ENCODE measurements at places on chromosomes 5 and 9.

DNA sequence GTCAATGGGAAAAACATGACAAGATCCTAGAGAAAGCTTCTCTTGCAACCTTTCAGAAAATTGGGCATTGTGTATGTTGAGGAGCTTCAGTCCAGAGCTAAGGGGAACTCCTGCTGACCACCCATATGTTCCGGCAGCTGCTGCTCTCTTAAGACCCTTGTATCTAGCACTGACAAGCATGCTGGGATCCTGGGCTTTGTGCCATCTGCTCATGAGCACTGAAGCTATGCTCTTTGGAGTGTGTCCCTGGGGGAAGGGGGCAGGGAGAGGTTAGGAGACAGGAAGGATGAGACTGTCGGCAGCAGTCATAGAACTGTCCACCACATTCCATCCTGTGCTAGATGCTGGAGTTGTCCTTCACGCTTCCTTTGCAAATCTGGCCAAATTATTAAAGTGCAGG is 109.3 kb downstream of the JAKMIP2 start:
- peak; percentile 18 for DNase-seq

GRCh38 chr9:112764344-112764743 is 13.8 kb downstream of the SNX30 start:
- no peak for DNase-seq

GRCh38 chr5:94031631-94032030 is 290.2 kb upstream of the POU5F2 start:
- DNase-seq: no peak

DNA sequence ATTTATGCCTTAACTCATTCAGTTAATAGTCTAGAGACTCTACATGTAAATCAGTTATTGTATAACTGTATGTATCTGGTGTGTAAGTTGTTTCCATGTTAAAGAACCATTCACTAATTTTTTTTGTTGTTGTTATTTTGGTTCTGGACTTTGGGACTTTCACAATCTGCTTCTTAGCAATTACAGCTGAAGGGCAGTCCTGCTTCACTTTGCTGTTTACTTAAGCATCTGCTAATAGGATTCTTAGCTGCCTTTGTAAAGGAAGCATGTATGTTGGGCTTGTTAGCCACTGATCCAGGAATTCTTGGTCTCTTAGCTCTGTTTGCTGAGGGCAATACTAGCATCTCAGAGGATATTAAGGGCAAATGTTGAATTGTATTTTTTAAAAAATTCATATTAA is 97.0 kb downstream of the FOCAD start:
- DNase-seq: no peak

GRCh38 chr5:167248257-167248656 is 1043.2 kb upstream of the WWC1 start:
- DNase-seq: no peak

GRCh38 chr5:103442750-103443149 is 119.8 kb downstream of the NUDT12 start:
- no peak for DNase-seq

DNA sequence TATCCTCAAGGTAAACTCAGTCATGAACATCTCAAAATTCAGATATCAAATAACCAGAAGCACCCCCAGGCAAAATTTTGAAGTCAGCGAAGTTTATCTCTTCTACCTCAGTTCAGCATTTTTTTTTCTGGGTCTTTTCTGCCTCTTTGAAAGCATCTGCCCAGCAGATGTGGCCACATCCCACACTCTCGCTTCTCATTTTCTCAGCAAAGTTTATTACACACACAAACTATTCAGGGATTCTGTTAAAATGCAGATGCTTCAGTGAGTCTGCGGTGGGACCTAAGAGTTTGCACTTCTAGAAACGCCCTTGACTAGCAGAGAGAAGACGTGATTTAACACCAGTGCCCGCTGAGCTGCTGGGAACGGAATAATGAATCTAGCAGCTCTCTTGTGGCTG is 19.3 kb downstream of the RASEF start:
- DNase-seq: no peak

- no peak for DNase-seq
These were observed 925.3 kb upstream of the CDH10 start for GRCh38 chr5:25570067-25570583.

DNA sequence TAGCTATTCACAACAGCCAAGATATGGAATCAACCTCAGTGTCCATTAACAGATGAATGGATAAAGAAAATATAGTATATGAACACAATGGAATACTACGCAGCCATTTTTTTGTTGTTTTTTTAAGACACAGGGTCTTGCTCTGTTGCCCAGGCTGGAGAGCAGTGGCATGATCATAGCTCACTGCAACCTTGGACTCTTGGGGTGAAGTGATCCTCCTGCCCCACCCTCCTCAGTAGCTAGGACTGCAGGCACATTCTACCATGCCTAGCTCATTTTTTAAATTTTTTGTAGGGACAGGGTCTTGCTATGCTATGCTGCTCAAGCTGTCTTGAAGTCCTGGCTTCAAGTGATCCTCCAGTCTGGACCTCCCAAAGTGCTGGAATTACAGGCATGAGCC is 38.5 kb downstream of the CERT1 start:
- no peak for DNase-seq

GRCh38 chr5:107805824-107806223 is 135.1 kb upstream of the EFNA5 start:
- no peak for DNase-seq

GRCh38 chr9:112605518-112605917 is 112.4 kb downstream of the INIP start:
- no peak for DNase-seq

DNA sequence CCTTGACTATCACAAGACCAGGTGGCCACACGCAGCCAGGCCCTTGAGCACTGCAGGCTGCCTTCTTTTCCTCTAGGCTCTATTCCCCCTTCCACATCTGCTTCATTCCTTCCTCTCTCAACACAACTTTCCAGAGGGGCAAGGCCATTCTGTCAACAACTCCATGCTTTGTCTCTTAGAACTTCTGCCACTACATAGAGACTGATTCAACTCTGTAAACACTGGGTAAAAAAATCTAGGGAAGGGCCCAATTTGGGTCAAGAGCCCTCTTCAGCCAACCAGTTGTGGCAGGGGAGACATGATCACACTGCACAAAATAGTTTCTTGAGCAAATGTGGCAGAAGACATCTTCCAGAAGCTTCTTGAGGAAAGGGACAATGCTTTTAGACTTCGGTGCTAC is 55.6 kb downstream of the ATPSCKMT start:
- no peak for DNase-seq

- no peak for DNase-seq
These were observed 65.5 kb upstream of the MAP3K1 start for GRCh38 chr5:56749842-56750241.

- DNase-seq: no peak
These were observed 15.1 kb downstream of the TCOF1 start for GRCh38 chr5:150372639-150373038.

- no peak for DNase-seq
These were observed 11.2 kb upstream of the SETX start for GRCh38 chr9:132365986-132366385.

DNA sequence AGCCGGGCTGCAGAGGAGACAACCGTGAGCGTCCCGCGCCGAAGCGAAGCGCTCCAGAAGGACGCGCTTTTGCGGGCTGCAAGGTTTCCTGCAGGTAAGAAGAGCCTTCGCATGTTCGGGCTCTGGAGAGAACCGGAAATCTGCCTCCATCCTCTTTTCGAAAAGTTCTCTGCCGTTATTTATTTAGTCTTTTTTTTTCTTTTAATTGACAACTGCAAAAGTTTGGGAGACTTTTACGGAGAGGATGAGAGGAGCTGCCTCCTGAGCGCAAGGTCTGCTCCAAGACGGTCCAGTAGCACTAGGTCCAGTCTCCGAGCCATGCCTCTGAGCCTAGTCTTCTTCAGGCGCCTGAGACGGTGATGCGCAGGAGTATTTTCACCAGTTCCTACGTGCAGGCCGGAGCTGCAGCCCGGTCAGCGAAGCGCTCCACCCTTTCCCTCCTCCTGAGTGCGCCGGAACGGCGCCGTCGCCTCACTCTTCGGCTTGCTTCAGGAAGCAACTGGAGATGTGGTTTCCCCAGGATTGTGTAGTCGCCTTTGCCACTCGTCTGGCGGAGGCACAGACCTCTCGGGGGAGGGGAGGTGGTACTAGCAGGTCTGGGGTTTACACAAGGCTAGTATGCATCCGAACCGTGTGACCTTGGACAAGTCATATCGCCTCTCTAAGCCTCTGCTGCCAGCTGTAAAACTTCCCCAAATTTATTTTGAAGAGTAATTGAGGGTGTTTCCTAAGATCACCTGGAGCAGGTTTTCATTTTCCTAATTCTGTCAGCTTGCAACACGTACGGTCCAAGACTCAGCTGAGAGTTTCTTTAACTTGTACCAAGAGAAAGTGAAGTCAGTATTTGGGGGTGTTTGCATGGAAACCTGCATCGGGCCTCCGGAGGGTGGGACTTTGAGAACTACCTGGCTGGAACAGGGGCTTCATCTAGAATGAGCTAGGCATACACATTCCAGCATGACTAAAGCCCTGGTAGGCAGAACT is 4.5 kb downstream of the POU4F3 start:
- no peak for DNase-seq

- DNase-seq: no peak
These were observed 13.7 kb upstream of the FOCAD start for GRCh38 chr9:20670395-20670794.

DNA sequence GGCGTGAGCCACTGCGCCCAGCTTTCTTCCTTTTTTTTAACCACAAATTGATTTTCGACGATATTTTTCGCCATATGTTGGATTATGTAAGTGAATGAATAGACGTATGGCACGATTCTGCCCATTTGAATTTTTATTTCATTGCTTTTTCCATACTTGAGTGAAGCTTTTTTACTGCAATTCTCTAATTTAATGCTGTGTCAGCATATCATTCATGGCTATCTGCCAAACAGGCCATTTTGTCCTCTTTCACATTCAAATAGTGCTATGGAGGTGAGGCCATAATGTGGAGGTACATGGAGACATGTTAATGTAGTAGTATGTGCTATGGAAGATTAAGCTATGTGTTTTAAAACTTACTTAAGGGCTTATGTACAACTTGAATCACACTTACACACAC is 152.1 kb upstream of the TUSC1 start:
- DNase-seq: no peak

DNA sequence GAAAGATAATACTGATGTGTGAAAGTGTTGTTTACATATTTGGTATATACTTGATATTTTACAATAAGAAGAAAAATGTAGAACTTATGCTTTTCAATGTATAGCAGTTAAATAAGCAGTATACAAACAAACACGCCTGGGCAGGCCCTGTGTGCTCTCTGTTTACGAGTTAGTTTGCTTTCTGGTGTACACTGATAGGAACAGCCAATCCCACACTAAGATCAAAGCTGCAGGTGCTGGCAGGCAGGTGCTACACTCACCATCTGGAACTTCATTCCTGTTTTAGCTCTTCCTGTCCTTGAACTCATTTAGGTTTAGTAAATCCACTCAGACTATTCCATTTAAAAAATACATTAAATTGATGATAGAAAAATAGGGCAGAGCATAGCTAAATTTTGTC is 614.7 kb upstream of the ST8SIA4 start:
- DNase-seq: no peak

DNA sequence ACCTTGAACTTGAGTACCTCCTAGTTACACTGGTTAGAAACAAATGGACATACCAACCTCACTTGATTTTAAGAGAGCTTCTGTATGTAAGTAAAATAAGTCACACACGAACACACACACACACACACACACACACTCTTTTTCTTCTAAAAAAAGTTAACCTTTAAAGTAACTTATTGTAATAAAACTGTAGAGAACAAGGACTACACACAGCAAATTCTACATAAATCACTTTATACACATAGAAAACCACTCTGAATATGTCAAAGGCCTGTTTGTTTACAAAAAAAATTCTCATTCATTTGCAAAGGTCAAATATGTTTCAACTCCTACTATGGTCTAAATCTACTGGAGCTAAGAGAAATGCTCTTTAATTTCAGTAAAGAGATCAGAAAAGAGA is 29.1 kb downstream of the GIN1 start:
- DNase-seq: no peak

- no peak for DNase-seq
These were observed 29.0 kb downstream of the ABLIM3 start for GRCh38 chr5:149170299-149170698.

- DNase-seq: no peak
These were observed 53.4 kb upstream of the IL6ST start for GRCh38 chr5:56048124-56048523.

- DNase-seq: no peak
These were observed 21.4 kb upstream of the SNAPC3 start for GRCh38 chr9:15401266-15401665.

DNA sequence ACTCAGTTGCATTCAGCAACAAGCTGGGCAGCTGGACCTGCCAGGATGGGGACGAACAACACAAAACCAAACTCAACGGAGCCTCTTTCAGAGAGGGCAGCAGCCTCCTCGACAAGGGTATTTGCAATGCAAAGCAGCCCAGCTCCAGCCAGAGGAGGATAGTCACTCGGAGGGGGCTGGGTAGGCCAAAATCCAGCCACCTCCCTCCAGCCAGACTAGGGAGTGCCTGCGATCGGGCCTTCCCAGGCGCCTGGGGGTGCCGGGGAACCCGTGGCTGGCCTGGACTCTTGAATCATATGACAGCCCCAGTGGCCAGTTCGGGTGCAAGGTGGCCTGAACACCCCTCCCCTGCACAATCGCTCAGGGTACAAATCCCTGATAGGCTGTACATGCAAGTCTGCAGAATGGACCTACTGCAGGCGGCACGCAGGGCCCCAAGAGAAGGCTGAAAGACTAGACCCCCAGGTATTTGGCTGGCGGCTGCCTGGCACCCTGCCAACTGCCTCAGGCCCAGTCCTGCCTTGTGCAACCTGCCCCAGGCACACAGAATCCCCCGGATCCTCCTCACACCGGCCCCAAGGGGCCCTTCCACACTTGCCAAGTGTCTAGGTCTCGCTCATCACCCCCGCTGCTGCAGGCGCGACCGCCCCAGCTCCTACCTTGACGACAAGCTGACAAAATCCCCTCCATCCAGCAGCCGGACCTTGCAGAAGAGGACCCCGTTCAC is 1.3 kb downstream of the EEIG1 start:
- no peak for DNase-seq

DNA sequence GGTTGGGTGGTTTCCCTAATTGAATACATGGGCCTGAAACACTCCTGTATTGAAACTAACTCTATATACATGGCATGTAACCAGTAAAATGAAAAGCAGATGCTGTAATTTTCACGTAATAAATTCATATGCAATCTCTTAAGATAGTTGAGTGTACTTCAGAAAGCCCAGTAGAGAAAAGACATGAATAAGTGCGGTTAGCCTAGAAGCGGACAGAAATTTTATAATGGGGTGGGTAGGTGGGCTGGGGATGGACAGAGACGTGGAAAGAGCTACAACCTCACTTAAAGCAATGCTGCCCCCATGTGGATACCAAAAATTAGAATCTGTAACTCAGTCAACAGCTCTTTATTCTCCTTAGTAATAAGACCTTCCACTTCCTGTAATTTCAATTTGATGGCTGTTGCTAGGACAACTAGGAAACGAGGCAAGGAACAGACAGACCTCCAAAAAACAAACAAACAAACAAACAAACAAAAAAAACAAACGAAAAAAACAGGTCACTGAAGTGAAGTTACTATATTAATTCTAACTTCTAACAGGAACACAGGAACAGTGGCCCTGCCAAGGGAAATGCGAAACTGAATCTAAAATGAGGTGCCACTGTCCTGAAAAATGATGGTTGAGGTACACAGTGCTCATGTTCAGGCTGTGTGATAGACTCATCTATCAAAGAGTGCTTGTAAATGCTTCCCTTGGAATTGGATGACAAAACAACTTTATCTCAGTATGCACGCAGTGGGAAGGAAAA is 103.4 kb upstream of the GNA14 start:
- peak; percentile 61 for DNase-seq
